ENCODE measurements at places on chromosomes 11 and 22.

DNA sequence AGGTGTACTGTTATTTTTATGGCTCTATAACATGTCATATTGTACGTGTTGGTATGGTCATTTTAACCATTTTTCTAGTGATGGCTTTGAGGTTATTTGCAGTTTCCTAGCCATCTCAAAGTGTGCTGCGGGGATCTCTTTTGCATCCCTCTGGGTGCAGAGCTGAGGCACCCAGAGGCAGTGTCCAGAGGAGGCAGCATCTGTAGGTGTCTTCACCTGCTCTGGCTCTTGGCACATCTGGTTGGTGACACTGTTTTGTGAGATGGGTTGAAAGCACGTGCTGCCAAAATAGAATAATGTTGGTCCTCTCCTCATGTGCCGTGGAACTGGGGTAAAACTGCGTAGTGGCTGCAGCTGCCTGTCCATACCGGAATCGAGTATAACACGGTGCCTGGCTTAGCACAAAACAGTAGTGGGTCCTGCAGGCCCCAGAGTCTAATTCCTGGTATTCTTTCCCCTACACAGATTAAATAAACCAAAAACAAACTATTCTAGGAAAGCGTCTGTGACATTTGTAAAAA is 12.9 kb downstream of the NEAT1 start:
- no peak for DNase-seq

DNA sequence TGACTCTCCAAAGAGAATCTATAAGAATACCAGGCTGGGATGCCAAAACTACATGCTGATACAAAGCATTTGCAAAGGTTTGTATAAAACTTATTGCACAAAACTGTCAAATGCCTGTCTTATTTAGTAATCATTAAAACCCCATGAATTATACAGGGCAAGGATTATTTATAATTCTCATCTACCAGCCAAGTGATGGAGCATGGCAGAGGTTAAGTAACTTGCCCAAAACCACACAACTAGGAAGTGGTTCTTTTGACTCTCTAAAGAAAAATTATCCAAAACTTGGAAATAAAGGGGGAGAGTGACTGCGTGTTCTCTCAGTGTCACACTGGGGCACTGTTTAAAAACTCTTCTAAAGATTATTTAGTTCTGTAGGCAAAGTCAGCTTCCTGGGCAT is 17.4 kb upstream of the CLMP start:
- DNase-seq = no peak

- DNase-seq = no peak
Measured at GRCh38 chr11:130603335-130603906, 155.0 kb downstream of the ADAMTS15 start.

GRCh38 chr11:45483416-45483815 is 182.0 kb downstream of the CHST1 start:
- DNase-seq = no peak

DNA sequence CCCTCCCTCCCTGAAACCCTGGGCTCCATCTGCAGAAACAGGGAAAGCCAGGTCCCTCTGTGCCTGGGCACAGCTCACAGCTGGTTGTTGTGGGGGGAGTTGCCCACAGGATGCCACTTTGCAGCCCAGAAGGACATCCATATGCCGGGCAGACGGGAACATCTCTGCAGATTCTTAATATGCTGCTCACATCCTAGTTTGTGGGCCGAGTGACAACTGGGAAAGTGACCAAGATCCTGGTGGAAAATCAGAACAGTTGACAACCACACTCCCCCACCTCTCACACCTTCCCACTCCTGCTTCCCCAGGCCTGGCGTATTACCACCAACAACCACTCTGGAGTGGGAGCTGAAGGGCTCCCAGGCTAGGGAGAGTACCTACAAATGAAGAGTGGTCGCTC is 7.3 kb upstream of the SCGB1A1 start:
- no peak for DNase-seq

- no peak for DNase-seq
Measured at GRCh38 chr22:46612341-46612903, 7.8 kb upstream of the GRAMD4 start.

GRCh38 chr22:50339945-50340879 is 2.9 kb upstream of the PPP6R2 start:
- DNase-seq = no peak

- DNase-seq = peak; percentile 6
Measured at GRCh38 chr22:23325183-23325582, 144.9 kb downstream of the BCR start.

DNA sequence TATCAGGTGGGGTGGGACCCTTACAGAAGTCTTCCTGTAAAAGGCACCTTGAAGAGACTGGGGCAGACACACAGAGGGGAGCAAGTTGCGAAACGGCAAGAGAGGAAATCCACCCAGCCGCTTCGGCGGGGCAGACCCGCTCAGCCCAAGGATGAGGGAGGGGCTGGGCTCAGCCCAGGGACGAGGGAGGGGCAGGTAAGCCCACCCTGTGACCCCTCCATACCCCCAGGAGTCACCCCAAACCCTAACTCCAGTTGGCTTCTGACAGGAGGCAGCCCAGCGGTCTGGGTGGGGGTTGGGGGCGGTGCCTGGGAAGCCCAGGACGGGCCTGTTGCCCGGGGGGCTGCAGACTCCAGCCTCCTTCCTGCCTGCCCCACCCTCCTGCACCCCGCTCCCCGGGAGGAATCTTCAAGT is 965 bp downstream of the OSBPL5 start:
- DNase-seq = no peak

- DNase-seq = no peak
Measured at GRCh38 chr22:38531251-38531938, 25.3 kb upstream of the DDX17 start.

GRCh38 chr11:76839311-76839710 is 21.4 kb upstream of the ACER3 start:
- DNase-seq = no peak

DNA sequence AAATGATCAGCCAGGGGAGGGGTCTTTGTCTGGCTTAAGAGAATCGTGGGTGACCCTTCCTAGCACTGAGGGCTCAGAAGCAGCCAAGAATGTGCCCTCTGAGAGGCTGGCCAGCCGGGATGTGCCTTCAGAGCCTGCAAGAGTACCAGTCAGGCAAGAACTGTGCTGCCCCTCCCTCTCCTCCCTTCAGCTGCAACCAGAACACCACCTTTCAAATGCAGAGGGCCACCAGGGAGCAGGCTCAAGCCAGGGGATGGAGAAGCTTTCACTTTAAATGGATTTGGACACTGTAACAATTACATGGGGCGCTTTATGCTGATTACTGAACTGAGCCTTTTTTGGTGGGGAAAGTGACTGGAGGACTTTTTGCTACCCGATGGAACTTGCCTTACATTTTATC is 44.9 kb upstream of the TENM4 start:
- DNase-seq = peak; percentile 63

GRCh38 chr11:2328021-2328420 is 26.2 kb downstream of the TSPAN32 start:
- no peak for DNase-seq

- no peak for DNase-seq
Measured at GRCh38 chr11:14637868-14638409, 5.7 kb upstream of the PDE3B start.

GRCh38 chr22:41517172-41518047 is 26.9 kb downstream of the POLR3H start:
- DNase-seq = peak; percentile 85

DNA sequence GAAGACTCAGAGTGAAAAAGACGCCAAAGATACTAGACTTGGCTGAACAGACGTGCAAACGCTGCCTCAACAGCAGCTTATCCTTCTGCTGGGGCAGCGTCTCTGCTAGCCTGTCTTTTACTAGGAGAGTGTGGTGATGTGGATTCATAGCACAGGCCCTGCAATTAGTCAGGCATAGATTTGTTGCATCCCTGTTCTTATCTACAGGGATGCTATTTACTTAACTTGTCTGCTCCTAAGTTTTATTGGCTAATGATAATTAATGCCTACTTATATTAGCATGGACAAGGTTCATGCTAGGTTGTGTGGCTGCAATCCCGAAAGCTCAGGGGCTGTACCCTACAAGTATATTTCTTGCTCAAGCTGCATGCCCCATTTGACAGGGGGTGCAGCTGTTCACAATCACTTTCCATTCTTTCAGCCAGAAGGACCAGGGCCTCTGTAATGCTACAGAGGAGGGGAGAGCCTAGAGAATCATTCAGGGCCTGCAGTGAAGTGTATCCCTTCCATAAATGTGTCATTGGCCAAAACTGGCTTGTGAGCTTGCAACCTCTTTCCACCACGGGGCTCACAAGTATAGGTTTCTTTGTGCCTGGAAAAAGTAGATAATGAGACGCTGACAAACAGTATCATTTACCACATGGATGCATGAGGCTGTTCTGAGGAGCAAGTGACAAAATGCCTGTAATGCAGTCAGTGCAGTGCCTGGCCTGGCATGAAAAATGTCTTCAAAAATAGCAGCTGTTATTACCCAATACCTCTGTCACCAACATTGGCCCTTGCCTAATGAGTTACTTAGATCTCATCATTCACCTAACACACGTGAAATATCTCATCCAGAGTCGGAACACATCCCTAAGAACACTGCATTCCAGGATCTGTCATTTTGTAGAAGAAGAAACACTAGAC is 685.8 kb upstream of the API5 start:
- DNase-seq = no peak

DNA sequence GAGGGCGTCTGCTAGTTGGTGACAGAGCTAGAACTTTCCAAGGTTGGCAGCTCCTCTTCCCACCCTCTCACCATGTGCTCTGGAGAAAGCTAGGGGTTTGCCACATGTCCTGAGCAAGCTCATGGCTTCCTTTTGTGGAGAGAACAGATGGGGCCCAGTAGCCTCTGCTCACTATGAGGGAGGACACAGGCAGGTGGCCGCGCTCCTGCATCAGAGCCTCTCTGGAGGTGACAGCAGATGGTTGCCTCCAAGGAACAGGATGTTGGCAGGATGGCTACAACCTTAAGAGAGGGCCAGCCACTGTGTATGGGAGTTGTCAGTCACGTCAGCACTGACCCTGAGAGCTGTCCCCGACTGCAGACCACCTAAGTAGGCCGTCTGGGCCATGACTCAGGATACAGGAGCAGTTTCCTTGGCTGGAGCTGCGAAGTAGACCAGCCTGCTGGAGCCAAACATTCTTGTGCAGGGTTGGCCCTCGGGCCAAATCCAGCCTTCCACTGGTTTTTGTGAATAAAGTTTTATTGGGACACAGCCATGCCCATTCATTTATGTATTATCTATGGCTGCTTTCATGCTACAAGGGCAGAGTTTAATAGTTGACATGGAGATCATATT is 28.0 kb downstream of the SGSM1 start:
- DNase-seq = no peak

DNA sequence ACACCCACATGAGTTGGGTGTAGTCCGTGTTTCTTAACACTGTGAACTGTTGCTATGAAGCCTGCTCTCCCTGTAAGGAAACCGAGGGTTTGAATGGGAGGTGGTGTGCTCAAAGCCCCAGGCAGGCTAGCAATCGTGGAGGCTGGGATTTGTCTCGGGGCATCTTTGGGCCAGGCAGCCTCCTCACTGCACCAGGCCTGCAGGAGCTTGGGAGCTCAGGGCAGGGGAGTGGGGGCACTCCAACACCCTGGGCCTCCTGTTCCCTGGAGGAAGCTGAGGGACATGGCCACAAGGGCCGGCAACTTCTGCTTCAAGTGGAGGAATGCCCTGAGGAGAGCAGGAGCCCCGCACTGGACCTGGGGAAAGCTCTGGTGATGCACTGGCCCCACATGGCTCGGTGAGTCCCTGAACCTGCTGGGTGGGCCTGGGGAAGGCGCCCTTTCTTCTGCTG is 164.7 kb upstream of the B3GAT1 start:
- DNase-seq = no peak

GRCh38 chr11:121412000-121412587 is 40.0 kb upstream of the SORL1 start:
- no peak for DNase-seq

DNA sequence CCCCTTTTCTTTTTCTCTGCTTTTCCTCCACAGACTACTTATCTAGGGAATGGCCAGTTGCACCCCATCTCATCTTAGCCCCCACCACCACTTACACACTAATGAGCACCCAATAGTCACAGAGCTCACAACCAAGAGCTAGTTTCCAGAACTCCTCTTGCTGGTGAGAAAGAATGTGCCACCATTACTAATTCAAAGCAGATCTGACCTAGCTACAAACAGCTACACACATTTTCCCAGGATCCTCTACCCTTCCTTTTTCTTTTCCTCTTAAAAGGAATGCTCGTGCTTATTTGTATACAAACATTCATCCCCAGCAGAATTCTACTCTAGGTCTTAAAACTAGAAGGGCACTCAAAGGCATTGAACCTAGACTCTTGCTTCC is 136.8 kb downstream of the CD44 start:
- DNase-seq = no peak

- no peak for DNase-seq
Measured at GRCh38 chr11:2770096-2770751, 70.4 kb upstream of the KCNQ1OT1 start.

DNA sequence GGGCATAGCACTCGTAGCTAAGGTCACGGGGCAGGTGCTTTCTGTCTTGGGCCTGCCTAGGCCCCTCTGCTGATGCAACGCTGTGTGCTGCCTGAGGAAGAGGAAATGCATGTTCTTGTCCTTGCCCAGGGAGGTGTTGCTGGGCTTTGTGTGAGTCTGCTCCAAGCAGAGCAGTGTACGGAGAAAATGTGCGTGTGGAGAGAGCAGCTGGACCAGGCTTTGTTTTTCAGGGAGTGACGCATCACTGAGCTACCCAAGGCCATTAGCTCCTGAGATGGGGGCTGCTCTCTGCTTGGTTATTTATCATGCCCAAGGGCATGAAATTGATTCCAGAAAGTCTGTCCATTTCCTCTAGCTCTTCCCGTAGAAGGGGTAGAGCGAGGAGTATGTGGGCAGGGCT is 82.9 kb upstream of the THY1 start:
- DNase-seq = no peak

- DNase-seq = no peak
Measured at GRCh38 chr11:130765951-130766649, 150.2 kb downstream of the SNX19 start.

GRCh38 chr11:100876815-100877520 is 189.9 kb downstream of the ARHGAP42 start:
- peak; percentile 52 for DNase-seq

DNA sequence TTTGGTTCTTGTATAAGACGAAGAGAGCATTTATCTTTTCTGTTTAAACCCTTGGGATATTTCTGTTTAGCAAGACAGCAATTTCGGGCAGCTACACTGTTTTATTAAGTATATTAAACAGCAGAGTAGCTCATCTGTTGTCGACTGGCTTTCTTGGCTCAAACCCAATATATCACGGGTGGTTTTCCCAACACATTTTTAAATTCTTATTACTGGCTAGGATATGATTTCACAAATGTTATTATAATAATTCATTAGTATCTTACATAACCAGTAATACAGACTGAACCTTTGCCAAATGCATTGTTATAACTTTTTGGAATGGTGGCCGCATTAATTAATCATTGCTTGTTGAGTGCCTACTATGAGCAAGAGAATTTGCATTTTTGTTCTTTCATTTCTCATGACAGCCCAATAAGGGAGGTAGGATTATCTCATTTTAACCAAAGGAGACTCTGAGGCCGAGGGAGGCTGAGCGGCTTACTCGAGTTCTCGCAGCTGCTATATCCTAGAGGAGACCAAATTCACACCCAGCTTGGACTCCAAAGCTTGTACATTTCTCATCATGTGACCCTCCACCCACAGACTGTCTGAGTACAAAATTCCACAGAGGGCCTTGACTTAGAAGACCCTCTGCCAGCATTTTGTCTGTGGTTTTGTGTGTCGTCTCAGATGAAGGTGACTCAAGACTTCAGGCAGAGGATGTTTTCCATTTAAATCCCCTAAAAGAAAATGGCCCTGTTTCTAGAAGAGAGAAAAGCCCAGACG is 304.9 kb downstream of the NTM start:
- DNase-seq = no peak

GRCh38 chr22:50035131-50035881 is 22.7 kb upstream of the IL17REL start:
- no peak for DNase-seq

GRCh38 chr22:49963647-49964026 is 3.1 kb downstream of the PIM3 start:
- DNase-seq = no peak

Data from iPS-NIHi11 (cell line).